Stimulated activated CD4-positive, alpha-beta T cell treated with anti-CD3 and anti-CD28 coated beads, Interleukin-15, amount 100 ng/mL, for 1 hour (primary cell): ENCODE measurements at places on chromosomes 5 and 9.

- no peak for DNase-seq
These were observed 39.6 kb downstream of the SNX30 start for GRCh38 chr9:112789891-112790774.

DNA sequence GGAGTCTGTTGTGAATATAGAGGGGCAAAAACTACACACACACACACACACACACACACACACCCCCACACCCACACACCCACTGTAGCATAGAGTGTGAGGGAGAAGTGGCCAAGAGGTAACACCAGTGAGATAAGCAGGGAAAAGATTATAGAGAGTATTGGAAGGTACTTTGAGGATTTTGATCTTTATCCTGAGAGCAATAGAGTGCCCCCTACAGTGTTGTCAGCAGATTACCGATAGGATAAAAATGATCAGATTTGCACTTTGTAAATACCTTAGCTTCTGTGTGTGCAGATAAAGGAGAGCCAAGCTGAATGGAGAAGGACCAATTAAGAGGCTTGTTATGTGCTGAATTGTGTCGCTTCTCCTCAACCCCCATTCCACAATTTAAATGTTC lies 32.3 kb downstream of the ERCC6L2 start:
- DNase-seq = no peak

GRCh38 chr5:32020271-32020670 lies 153.8 kb downstream of the GOLPH3 start:
- DNase-seq = no peak

DNA sequence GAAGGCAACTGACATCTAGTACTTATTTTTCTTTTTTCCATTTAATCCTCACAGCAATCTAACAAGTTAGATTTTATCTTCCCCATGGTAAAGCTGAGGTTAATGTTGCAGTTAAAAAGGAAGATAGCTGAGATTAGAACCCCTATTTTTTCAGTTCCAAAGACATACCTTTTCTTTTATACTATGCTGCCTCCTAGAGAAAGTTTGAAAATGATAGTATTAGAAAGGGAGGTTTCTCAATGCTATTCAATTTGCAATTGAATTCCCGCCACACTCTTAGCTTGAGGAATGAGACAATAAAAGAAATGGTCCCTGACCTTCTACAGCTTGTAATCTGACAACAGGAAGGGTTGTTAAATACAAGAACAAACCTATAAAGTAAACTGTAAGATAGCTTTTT lies 195.9 kb upstream of the TRIM32 start:
- no peak for DNase-seq

DNA sequence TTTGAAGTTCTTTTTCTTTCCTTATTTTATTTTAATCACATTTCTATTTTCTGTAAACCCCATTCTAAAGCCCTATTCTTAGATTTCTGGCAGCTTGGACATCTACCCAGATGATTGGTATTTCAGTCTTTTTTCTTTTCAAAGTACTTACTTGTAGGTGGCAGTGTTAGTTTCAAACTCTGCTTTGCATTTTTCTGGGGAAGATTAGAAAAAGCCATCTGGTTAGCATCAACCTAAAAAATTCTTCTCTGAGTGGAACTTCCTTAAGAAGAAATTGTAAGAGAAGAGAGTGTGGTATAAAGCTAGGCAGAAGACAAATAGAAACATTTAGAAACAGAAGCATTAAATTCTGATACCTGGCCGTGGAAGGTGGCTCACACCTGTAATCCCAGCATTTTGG lies 17.2 kb upstream of the TENT2 start:
- no peak for DNase-seq

DNA sequence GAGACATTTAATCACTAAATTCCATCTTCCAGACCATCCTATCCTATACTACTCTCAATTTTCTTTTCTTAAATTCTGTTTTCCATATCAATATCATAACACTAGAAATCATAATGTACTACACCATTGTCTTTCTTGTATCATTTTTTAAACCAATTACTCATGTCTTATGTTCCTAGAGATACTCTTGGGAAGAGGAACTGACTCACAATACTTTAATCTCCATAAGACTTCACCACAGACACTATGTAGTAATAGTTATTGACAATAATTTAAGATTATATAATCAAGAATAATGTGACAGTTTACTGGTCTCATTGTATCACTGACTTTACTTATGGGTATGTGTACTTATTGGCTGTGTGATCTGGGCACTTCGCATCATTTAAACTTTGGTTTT lies 43.8 kb downstream of the PCDHGC5 start:
- no peak for DNase-seq

- DNase-seq = no peak
These were observed 671.9 kb downstream of the NR2F1-AS1 start for GRCh38 chr5:92908952-92909601.

DNA sequence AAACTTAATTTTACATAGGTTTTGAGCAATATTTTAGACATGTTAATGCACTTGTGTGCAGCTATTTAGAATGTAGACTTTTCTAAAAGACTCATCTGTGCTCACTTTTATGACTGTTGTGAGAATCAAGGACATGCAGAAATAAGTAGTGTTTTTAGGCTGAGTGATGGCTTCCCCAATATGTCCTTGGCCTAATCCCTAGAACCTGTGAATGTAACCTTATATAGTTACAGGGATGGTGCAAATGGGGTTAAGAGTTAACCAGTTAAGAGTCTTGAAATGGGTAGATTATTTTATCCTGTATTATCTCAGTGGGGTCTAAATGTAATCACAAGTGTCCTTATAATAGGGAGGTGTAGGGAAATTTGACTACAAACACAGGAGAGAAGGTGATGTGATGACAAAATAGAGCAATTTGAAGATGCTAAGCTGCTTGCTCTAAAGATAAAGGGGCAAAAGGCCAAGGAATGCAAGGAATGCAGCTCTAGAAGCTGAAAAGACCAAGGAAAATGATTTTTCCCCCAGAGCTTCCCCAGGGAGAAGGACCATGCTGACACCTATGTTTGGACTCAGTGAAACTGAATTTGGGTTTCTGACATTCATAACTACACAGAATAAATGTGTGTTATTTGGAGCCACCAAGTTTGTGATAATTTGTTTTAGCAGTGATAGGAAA lies 298.0 kb upstream of the PAPPA start:
- no peak for DNase-seq
